ENCODE measurements at places on chromosomes 2 and 18.
A peak's percentile ranks its signal among the peaks of the same experiment; 100 is the strongest.

DNA sequence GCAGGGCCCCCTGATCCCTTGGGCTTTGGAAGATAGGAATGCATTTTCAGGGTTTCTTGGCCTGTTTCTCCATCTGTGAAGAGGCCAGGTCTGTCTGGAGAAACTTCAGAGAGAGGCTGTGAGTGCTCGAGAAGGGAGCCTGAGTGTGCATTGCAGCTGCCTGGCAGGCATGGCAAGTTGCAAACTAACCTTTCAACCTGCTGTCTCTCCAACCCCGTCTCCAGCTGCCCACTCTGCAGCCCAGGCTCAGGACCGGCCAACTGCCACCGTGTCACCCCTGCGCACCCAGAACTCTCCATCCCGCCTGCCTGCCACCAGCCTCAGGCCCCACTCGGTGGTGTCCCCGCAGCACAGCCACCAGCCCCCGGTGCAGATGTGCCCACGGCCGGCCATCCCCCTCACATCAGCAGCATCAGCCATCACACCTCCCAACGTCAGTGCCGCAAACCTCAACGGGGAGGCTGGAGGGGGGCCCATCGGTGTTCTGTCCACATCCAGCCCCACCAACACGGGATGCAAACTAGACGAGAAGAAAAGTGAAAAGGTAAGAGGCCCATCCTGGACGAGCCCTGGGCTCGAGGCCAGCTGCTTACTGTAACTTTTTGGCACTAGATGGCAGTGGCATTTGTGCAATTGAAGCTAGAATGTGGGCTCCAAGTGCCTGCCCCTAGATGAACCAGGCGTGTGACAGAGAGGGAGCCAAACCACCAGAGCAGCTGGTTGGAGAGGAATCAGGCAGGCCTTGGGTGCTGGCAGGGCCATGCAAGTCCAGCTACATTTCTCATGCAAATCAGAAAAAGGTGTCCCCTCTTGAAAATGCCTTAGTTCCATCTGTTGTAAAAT, 164.6 kb downstream of the SEPTIN10 start:
- DNase-seq: peak; percentile 31

GRCh38 chr18:45084206-45084605, 403.5 kb downstream of the SETBP1 start:
- DNase-seq: no peak

GRCh38 chr2:226273440-226273839, 526.2 kb downstream of the IRS1 start:
- no peak for DNase-seq

GRCh38 chr2:25698752-25699151, 25.4 kb upstream of the DTNB start:
- DNase-seq: no peak

DNA sequence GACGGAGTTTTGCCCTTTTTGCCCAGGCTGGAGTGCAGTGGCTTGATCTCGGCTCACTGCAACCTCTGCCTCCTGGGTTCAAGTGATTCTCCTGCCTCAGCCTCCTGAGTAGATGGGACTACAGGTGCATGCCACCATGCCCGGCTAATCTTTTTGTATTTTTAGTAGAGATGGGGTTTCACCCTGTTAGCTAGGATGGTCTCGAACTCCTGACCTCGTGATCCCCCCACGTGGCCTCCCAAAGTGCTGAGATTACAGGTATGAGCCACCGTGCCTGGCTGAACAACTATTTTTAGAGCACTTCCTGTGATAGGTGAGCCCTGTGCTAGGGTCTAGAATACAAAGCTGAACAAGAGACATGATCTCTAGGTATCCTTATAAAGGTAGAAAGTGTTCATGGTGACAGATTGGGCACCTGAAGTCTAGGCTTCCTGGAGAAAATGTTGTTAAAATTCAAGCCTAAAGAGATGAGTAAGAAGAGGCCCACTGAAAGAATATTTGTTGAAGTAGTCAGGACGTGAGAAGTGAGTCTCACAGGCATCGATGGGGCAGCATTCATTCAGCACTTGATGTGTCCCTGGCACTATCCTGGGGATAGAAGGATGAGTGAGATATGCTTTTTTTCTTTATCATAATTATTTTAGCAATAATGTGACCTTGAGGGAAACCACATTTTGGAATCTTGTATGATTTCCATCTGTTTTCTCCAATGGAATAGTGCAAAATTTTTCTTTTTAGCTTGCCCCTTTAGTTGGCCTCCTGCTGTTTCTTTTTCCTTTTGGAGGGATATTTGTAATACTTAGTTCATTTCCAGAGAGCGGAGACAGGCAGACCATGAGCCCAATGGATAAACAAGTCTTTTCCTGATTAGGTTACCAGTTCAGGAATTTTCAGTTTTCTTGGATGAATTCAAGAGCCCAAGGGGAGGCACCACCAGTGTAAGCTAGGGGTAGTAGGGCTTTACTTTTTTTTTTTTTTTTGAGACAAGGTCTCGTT, 5.1 kb downstream of the ZNF236 start:
- no peak for DNase-seq

- DNase-seq: no peak
These were observed 90.8 kb downstream of the FAM124B start for GRCh38 chr2:224310943-224311625.

GRCh38 chr18:23816740-23817139, 127.5 kb downstream of the LAMA3 start:
- no peak for DNase-seq

GRCh38 chr2:197144183-197144582, 166.4 kb downstream of the ANKRD44 start:
- no peak for DNase-seq

DNA sequence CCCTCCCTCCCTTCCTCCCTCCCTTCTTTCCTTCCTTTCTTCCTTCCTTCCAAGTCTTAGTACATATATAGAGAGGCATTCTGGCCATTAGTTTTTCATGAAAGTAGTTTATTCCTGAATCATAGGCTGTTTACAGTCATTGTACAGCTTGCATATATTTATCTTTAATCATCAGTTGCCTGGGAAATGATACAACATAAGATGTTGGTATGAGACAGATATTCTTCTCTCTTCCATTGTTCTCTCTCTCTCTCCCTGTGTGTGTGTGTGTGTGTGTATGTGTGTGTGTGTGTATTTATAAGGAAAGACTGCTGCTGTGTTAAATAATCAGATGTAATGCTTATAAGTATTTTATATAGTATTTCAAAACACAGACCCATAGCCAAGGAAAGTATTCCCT, 289.8 kb upstream of the UBE2E3 start:
- no peak for DNase-seq

GRCh38 chr2:52238782-52239181, 1206.8 kb upstream of the NRXN1 start:
- DNase-seq: no peak

GRCh38 chr2:174335254-174335987, 667 bp downstream of the SP9 start:
- DNase-seq: no peak

- peak; percentile 68 for DNase-seq
These were observed 11.8 kb upstream of the ATOH8 start for GRCh38 chr2:85741833-85742455.

DNA sequence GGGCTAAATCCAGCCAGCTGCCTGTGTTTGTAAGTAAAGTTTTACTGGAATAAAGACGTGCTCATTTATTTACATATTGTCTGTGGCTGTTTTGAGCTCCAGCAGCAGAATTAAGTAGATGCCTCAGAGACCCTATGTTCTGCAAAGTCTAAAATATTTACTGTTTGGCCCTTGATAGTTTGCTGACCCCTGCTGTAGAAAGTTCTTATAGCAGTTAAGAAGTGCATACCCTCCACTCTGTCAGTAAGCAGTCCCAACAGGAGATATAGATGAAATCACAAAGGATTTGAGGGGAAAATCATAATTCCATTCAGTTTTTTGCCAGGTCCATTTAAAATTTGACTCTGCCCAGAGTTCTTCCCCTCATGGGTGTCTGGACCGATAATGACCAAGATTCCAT, 50.1 kb upstream of the ITM2C start:
- DNase-seq: no peak

- DNase-seq: no peak
These were observed 550.2 kb upstream of the LINC00305 start for GRCh38 chr18:64699081-64699480.

- DNase-seq: no peak
These were observed 110.6 kb upstream of the FAM136A start for GRCh38 chr2:70412294-70413070.

DNA sequence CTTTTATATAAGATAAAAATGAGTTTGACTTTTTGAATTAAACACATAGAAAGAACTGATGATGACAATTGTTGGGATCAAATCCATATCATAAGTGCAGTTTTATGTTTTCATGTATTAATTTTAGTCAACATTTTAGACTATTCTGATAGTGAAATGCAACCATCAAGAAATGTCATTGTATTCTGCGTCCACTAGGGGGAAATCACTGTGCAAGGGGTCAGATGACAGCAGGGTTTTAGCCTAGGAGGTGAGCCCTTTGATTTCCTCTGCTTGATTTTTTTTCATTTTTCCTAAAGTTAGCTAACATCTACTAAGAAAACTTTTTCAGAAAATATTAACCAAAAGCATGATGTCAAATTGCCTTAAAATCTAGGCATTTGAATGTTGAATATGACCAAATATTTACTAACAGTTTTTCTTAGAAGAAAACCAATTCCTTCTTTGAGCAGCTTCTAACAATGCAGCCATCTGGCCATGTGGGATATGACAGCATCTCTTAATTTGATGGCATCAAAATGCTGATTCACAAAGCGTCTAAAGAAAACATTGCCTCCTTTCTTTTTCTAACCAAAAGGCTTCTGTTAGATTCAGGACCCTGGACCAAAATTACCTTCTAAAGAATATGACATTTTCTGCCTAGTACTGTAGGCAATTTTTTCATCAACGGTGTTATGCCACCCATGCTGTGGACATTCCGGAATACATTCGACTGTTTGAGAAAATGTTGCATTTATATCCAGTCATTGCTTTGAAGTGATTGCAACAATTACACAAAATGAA, 141.5 kb downstream of the SPHKAP start:
- DNase-seq: no peak

DNA sequence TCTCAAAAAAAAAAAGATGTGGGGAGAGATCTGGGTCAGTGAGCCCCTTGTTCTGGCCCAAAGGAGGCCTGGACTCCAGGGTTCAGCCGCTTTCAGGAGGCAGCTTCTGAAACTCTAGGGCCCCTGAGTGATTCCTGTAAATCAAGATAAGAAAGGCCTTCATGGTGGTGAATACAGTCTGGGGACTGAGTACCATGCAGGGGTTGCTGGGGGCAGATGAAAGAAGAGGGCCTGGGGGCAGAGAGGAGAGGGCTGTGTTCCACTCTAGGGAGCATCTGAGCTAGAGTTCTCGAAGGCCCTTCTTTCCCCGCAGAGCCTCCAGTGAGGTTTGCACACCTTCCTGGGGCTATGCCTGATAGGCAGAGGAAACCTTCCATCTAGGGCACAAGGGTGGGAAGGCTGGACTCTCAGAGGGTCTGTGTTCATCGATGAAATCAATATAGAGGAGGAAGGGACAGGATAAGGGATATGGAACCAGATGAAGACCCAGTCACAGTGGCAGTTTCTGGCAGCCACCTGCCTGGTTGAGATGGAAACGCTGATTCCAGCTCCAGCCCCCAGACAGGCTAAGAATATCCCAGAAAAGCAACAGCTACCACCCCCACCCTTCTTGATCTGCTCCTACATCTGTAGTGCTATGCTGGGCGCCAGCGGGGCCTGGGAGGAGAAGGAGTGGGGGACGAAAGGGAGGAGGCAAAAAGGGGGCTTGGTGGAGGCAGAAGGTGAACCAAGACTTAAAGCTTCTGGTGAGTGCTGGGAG, 4.7 kb upstream of the CDK5R2 start:
- peak; percentile 30 for DNase-seq

DNA sequence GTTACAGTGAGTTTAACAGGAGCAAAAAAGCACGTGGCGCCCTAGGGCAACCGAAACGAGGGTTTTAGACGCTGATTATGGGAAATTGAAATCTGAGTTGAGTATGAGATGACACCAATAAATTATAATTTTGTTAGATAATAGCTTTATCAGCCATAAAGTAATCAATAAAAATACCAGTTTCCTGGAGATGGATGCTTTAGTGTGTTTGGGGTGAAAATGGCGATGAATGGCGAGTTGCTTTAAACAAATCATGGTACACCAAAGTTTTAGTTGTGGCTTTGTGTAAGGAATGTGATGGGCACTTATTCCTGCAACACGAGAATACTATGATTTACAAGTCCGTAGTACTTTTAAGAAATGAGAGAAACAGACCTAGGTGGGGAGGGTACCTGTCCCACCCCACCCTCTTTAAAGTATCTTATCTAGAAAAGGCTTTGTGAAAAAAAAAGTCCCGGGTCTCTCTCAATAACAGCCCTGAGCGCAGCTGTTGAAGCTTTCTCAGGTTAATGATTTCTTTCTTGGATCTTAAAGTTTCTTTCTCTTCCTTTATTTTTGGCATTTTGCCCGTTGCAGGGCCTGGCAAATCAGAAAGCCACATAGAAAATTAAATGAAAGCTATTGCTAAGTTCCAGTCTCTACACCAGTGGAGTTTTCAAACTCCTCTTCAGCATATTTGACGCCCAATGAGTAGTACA, 1.5 kb upstream of the RRM2 start:
- no peak for DNase-seq

DNA sequence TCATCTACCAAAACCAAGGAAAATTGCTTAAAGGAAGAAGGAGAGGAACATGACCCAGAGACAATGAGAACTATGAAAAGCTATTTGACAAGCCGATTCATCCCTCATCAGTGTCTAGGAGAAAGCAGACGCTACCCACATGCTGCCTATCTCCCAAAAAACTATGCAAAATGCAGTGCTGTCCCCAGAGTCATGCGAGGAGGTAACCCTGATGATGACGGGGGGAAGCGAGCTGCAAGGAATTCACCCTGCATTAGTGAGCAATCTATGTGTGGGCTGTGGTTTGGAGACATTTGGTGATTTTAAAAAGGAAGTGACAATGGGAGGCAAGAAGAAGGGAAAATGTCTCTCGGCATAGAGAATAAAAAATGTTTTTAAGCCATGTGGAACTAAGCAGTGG, 472.7 kb downstream of the CMPK2 start:
- DNase-seq: no peak

GRCh38 chr2:42663828-42664227, 95.4 kb downstream of the MTA3 start:
- no peak for DNase-seq

DNA sequence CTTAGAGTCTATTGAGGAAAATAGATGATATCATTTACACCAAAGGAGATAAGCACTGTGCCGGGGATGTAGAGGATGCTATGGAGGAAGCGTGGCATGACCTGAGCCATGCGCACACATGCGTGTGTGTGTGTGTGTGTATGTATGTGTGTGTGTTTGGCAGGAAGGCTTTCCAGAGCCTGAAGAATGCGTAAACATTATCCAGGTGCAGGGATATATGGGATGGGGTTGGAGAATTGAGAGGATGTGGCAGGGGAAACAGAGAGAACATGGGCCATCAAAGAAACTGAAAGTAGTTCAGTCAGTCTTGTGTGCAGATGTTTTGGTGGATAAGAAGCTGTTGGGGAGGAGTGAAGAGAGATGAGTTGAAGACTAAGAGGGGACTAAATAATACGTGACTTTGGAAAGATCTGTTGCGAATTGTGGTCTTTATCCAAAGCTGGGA, 9.3 kb upstream of the STAT1 start:
- no peak for DNase-seq

- no peak for DNase-seq
These were observed 6.8 kb upstream of the HS1BP3 start for GRCh38 chr2:20657522-20658235.
